ENCODE measurements at places on chromosomes 12 and 14.

DNA sequence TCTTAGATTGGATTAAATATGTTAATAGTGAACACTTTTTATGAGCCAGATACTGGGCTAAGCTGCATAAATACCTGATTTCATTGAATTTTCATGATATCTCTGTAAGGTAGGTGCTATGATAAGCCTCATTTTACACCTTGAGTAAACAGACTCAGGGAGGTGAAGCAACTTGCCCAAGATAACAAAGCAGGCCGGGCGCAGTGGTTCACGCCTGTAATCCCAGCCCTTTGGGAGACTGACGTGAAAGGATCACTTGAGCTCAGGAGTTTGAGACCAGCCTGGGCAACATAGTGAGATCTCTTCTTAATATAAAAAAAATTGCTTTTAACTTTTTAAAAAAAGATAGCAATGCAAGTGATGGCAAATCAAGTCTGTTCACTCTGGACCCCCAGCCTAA lies 1.4 kb downstream of the GNB3 start:
- DNase-seq = no peak

DNA sequence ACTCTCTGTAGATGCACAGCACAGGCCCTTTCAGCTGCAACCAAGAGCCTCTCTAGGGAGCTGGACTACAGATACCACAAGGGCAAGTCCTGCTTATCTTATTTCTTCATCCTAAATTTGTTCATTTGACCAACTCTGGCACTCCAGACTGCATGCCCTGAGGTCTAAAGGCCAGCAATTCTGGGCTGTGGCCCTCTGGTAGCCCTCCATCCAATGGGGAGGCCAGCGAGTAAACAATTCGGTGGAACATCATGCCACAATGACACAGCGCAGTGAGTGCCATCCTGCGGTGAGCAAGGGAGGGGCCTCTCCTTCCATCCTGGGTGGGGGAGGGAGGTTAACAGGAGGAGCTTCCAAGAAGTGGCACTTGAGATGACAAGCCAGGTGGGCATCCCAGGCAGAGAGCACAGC lies 652 bp upstream of the SELPLG start:
- no peak for DNase-seq

DNA sequence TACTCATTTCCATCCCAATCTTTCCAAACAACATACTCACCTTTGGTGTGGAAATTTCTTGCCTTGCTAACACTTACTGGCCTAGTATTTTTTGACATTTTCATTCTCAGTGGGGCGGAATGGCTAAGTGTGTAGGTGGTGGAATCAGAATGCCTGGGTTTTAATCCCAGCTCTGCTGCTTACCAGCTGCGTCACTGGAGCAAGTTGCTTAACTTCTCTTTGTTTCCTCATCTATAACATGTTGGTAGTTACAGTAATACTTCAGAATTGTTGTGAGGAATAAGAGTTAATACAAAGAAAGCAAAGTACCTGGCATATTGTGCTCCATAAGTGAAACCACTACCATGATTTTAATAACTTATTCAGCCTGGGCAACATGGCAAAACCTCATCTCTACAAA lies 3.0 kb upstream of the FAM177A1 start:
- DNase-seq = no peak

DNA sequence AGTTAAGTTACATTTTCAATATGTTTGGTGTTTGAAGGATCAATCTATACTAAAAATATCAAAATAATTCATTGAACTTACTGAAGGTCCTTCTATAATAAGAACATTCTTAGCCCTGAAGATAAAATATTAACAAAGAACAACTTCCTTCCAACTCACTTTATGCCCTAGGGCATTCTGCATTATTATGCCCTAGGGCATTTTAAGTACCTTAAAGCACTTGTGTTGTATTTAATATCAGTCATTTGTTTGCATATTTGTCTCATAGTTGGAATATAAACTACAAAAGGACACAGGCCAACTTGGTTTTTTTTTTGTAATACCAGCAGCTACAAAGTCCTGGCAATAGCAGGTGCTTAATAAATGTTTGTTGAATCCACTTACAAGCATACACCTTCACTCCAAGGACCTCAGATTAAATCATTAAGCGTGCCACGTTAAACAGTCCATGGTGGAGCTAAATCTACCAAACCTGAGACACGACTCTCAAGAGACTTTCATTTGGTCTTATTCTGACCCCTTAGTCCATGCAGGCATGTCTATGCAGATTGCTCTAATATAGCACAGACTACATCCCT lies 50.7 kb downstream of the EPS8 start:
- DNase-seq = no peak

DNA sequence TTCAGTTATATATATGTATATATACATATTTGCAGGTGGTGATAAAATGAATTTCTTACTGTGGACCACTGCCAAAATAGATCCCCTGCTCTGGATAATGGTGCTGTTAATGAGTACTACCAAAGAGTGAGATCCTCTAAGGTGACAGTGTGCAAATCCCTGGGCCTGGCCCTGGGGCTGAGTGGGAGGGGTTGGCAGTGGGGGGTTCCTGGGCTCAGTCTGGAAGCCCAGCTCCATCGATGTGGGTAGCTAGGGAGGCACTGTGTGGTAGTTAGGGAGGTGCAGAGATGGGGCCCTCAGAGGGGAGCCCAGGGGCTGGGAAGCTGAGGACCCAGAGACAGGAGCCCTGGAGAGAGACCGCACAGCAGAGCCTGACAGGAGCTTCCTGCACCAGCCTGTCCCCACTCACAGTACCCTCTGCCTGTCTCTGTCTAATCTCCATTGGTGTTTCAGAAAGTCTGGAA lies 9.1 kb downstream of the KRT8 start:
- DNase-seq = no peak

DNA sequence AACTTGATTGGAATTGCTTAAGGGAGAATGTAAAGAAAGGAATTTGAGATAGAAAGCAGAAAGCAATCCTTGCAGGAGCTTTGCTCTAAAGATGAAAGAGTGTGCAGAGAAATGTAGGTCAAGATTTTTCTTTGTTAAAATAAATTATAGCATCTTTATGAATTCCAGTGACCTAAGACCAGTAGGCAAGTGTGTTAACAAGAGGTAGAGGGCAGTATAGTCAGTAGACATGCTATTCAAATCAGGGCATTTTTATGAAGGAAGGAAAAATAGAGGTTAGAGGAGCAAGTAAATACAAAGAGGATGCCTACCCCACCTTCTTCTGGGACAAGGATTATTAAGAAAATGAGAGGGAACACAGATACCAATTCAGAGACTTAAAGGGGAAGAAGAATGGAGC lies 148.5 kb downstream of the PLCZ1 start:
- no peak for DNase-seq

GRCh38 chr12:66162701-66163100 lies 7.1 kb downstream of the TMBIM4 start:
- DNase-seq = no peak

- no peak for DNase-seq
Observed at GRCh38 chr14:72444701-72445100, 449.2 kb downstream of the DPF3 start.

All from stimulated activated CD4-positive, alpha-beta T cell treated with anti-CD3 and anti-CD28 coated beads, Interleukin-2, amount 100 ng/mL, for 4 hours (primary cell).